ENCODE measurements at places on chromosomes 11 and 22. TPM values are rescaled to one million over a fixed set of nuclear protein-coding genes. Genes with fewer than 3 reads are reported as not detected.

- DNase-seq: no peak
Observed at GRCh38 chr11:21811572-21811971, 381.3 kb upstream of the ANO5 start.

DNA sequence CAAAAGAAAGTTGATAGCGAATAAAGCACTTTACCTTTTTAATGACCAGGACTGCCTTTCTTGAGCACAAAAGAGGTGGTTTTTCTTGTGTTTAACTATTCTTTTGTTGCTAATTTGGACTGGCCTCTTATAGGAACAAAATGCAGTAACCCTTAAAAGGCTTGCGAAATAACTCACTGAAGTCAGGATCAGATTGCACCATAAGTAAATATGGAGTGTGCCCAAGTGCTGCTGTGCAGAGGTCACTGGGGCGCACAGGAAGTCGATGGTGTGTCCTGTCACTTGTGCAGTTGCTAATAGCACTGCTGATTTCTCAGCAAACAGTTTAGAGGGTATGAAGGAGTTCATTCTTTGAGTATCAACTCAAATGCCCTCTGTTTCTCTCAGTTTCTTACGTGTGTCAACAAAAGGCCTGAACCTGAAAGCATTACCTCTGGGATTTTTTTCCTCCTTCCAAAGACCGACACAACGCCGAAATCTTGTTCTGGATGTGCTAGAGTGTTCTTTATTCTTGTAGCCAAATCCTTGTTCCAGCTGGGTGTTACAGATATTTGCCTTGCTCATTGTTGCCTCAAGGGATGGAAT is 71.3 kb downstream of the ATXN10 start:
- peak; percentile 73 for DNase-seq

Gene GAB4
- not detected for total RNA-seq

Gene POU2AF3
- 3.4 TPM for total RNA-seq

Measured in Calu3 (cell line).